Stimulated activated CD4-positive, alpha-beta T cell treated with anti-CD3 and anti-CD28 coated beads, Interleukin-4, amount 100 ng/mL, for 4 hours (primary cell): ENCODE measurements at places on chromosomes 6 and 20.
A peak's percentile ranks its signal among the peaks of the same experiment; 100 is the strongest.

- no peak for DNase-seq
These were observed 936 bp upstream of the TMX4 start for GRCh38 chr20:8020314-8021079.

DNA sequence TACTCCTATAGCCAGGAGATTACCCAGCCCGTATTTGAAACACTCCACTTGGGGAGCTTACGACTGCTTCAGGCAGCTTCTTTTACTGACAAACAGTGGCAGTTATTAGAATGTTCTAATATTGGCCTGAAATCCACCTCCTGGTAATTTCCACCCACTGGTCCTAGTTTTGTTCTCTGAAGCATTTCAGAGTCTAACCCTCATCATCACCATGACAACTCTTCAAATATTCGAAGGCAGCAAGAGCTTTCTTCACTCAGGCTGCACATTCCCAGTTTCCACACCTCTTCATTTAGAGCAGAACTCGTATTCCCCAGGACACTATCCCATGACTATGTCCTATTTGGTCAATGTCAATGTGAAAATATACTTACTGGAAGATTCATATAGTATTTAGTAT lies 325.6 kb downstream of the UBE3D start:
- no peak for DNase-seq

DNA sequence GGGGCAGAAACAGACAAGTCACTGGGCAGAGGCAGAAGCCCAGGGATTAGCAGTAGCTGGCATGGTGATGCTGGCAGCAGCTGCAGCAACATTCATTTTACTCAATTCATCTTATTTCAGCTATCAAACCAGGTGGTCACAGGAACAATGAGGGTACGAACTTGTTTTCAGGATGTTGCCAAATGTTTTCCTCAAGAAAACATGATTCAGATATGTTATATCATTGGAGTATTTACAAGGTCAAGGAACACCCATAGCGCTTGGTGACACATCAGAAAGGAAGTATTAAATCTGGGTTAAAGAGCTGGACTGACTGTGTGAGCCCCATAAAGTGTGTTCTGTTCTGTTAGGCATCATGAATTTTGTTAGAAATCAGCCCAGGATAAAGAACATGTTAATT lies 456.9 kb upstream of the ID4 start:
- DNase-seq = no peak

DNA sequence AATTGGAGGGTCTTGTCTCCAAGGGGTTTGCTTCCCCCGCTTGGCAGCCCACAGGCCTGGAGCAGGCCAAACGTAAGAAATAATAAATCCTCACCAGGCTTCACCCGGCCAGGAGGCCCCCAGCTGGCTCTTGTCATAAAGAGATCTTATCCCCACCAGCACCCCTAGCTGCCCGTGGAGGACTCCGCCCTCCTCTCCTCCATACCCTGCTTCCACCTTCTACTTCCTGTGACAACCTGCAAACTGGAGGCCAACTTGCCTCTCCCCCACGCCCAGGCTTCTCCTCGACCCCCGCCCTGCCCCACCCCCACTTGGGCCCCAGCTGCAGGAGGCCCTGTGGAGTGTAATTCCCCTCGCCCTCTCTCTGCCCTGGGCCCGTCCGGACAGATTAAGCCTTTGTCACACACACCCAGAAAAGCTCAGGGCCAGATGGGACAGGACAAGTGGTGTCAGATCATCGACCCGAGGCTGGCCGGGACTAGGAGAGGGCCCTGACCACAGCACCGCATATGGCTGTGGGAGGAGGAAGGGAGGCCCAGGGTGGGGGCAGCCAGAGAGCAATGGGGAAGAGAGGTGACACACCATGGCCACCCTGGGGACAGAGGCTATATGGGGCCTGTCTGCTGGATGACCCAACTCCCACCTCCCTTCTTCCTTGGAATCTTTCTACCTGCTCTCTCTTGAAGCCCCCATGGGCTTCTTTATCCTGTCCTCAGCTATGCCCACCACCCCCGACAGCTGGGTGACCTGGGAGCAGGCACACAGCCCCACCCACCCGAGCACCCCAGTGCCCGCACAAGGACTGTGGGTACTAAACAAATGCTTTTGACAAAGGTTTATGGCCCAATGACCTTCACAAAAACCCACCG lies 3.9 kb downstream of the NOL4L start:
- DNase-seq = no peak

DNA sequence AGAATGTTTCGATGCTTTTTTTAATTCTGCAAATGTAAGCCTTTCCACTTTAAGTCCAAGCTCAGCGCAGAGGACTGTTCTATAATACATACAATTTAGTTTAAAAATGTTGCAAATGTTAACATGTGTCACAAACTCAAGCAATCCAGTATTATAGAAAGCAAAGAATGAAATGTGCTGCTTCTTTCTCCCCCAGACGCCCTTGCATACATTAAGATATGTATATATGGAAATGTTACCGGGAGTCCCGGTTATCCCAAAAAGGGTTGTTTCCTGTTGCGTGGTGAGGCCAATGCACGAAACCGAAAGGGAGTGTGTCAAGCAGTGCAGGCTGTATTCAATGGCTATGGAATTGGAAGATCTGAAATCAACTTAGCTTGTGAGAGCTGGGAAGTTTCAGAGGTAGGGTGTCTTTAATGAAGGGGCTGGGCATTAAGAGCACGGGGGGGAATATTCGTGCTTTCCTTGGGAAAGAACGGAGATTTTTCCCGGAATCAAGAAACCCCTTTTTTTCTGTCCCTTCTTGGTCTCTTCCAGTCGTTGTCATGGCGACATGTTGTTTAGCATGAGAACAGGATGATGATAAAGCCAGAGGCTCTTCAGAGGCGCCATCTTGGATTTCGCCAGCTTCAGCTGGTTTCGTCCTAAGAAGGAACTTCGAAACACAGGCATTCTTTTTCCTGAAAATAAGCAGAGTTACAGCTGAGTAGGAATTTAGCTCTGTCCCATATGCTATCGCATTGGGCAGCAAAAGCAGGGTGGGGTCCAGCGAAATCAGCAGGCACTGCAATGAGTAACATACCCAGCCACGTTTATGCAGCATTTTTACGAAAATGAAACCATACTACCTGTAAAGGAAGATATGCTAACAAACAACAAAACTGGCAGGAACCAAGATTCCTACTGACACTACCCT lies 10.1 kb upstream of the NQO2 start:
- peak; percentile 49 for DNase-seq

- no peak for DNase-seq
These were observed 214.9 kb upstream of the HDDC2 start for GRCh38 chr6:125516644-125517043.

DNA sequence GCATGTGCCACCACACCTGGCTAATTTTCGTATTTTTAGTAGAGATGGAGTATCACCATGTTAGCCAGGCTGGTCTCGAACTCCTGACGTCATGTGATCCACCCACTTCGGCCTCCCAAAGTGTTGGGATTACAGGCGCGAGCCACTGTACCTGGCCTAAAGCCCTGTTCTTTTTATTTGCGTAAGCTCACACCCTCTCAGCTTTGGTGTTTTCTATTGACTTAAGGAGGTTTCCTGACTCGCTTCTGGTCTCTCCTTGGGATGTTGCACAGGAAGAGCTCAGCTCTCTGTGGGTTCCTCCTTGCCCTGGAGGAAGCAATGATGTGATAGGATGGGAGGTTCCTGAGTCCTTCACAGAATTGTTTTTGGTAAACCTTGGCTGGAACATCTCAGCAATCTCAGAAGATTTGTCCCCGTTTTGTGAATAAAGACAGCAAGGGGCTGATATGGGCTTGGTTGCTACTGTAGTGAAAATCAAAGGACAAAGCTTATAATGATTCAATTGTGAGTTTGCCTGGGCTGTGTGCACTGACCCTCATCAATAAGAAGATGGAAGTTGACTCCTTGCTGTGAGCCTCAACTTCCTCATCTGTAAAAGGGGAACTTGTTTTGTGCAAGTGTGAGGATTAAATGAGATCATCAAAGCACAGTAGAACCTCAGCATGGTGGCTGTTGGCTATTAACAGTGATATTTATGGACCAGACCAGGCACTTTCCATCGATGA lies 27.0 kb downstream of the TOX2 start:
- DNase-seq = no peak

GRCh38 chr6:19869464-19869863 lies 32.3 kb downstream of the ID4 start:
- no peak for DNase-seq

GRCh38 chr20:30485331-30486102 lies 771.9 kb upstream of the DEFB115 start:
- no peak for DNase-seq

- DNase-seq = no peak
These were observed 8.0 kb upstream of the MYBL2 start for GRCh38 chr20:43658723-43659419.

DNA sequence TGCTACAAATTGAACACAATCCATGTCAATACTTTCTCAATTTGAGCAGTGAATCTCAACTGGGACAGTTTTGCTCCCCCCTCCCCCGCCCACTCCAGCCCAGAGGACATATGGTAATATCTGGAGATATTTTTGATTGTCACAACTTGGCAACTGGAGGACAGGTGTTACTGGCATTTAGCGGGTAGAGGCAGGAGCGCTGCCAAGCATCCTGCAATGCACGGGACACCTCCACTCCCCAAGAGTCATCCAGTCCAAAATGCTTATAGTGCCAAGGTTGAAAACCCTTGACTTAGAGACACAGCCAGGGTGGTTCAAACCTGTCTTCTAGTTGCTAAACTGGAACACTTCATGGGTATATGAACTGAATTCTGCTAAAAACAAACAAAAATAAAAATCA lies 26.9 kb upstream of the LRRC1 start:
- no peak for DNase-seq
